ENCODE measurements at places on chromosomes 4 and X. TPM values are rescaled to one million over a fixed set of nuclear protein-coding genes. Genes with fewer than 3 reads are reported as not detected.

CAPN6 gene
- 67.9 TPM for total RNA-seq

SLC9B1 gene
- 6.9 TPM for total RNA-seq

CDX4 gene
- total RNA-seq = not detected

HTRA3 gene
- total RNA-seq = 44.8 TPM

CXCR3 gene
- not detected for total RNA-seq

TMPRSS11F gene
- not detected for total RNA-seq

P2RY10 gene
- 0.22 TPM for total RNA-seq

TMEM154 gene
- 1.6 TPM for total RNA-seq

MSL3 gene
- total RNA-seq = 23.5 TPM

CT83 gene
- total RNA-seq = not detected

CNOT6L gene
- total RNA-seq = 83.9 TPM

LNX1 gene
- total RNA-seq = 12.3 TPM

ANXA3 gene
- 16.8 TPM for total RNA-seq

MAGED4B gene
- 18.4 TPM for total RNA-seq

RASSF6 gene
- total RNA-seq = 4.2 TPM

CENPVL1 gene
- total RNA-seq = 0.71 TPM

DDIT4L gene
- 8.5 TPM for total RNA-seq

NDNF gene
- 104 TPM for total RNA-seq
